Fibroblast of skin of right quadriceps (primary cell): ENCODE measurements at places on chromosomes 4 and X.

DNA sequence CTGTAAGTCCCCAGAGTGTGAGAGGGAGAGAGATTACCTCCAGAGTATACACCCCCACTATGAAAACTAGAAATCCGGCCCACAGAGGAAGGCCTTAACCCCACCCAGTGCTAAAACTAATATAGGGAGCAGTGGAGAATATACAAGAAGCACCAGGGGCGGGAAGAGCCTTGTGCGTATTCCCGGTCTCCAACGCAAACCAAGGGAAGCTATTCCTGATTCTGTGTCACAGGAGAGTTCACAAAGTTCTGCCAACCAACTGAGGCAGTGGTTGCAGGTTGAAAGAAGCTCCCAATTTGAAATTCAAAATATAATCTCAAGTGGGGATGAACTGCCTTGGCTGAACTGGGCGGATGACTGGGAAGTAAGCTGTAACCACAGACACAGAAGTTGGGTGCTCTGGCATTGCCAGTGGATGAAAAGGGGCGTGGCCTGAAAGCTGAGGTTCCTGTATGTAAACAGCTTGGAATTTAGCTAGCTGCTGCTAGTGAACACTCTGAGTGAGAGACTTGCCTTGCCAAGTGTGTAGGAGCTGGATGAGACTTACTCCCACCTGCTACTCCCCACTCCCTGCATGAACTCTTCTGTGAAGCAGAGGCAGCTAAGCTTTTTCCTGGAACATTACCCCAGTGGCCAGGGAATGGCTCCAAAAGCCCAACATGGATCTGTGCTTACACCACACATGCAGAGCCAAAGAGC lies 32.7 kb downstream of the ELF2 start:
- peak; percentile 32 for DNase-seq

DNA sequence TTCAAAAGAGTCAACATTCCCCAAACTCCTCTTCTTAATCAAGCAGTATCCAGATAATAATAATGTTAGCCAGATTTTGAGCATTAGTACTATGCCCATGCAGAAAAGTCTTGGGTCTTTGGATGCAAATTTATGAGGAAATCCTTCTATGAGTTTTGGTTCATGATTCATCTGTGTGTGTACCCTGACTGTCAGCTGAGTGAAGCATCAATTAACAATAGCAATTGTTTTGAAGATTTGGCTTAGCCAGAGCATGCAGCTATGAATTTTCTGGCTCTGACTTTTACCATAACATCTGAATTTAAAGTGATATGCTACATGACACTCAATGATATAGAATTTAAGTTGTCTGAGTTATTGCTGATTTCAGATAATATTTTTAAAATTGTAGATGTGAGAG lies 145.8 kb downstream of the KLHL4 start:
- DNase-seq = no peak

DNA sequence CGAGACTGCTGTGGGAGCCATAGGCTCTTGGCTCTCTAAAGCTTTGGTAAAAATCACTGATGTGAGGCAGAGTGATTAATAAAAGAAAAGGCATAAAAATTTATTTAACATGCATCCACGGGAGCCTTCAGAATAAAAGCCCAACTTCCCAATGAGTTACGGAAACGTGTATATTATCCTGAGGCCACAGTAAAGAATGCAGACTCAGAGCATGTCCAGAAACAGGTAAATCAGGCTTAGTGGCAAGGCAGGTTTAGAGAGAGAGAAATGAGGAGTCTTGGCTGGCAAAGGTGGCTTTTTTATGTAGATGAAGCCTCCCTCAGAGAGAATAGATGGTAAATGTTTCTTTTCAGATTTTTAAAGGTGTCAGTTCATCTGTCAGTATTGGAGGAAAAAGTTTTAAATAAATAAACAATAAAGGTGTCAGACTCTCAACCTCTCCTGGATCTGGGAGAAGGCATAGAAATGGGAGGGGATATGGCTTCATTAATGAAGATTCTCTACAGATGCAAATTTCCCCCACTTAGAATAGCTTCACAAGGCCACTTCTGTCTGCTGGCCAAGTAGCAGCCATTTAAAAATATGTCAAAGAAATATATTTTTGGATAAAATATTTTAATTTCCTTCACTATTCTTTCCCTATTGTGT lies 24.0 kb downstream of the C4orf51 start:
- no peak for DNase-seq

DNA sequence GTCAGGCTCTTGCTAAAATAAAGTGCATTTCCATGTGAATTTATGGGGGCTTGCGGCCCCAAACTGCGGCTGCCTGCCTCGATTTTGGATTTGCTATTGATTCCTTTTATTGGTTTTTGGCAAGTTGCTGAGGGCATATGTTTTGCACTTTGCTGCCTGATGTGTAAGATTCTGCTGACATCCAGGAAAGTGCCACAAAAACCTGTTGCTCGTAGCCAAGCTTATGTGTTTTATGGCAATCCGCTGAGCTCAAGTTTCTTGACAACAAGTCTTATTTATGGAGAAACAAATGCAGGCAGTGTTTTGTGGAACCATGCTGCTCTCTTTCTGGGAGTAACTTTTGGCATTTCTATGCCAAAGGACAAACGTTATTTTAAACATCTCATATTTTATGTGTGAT lies 97.3 kb upstream of the DDIT4L start:
- no peak for DNase-seq

GRCh38 chrX:152861116-152861515 lies 30.3 kb downstream of the NSDHL start:
- DNase-seq = no peak

DNA sequence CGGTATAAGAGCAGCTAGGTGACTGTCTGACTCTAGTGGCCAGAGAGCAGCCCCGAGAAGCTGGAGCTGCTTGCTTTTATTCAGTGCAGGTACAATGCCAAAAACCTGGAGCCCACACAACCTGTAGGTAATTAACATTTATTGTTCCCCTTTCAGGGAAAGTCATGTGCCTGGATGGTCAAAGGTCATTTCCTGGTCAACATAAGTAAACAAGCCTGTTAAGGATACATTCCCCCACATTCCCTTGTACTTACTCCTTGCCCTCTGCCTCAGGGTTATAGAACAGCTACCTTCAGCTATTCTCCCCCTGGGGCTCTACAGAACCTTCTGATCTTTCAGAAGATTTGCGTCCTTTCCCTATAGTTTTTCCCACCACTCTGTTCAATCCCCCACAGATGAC lies 253.4 kb downstream of the TMA16 start:
- no peak for DNase-seq

GRCh38 chrX:16312761-16313623 lies 145.7 kb downstream of the MAGEB17 start:
- no peak for DNase-seq

DNA sequence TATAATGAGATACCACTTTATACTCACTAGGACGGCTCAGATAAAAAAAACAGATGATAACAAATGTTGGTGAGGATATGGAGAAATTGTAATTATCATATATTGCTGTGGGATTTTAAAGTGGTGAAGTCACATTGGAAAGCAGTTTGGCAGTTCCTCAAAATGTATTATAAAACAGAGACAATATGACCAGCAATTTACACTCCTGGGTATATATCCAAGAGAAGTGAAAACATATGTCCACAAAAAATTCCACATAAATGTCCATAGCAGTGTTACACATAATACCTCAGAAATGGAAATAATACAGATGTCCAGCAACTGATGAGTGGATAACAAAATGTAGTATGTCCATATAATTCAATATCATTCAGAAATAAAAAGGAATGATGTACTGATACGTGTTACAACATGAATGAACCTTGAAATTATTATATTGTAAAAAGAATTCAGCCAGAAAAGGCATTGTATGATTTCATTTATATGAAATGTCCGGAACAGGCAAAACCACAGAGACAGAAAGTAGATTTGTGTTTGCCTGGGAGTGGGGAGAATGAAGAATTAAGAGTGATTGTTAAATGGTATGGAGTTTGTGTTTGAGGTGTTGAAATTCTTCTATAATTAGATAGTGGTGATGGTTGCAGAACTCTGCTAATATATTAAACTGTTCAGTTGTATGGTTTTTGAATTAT lies 220.9 kb downstream of the SLC7A11 start:
- DNase-seq = peak; percentile 68

- no peak for DNase-seq
Observed at GRCh38 chr4:22407361-22407760, 108.5 kb downstream of the ADGRA3 start.

- DNase-seq = peak; percentile 88
Observed at GRCh38 chr4:53507671-53508286, 83.5 kb downstream of the LNX1 start.

DNA sequence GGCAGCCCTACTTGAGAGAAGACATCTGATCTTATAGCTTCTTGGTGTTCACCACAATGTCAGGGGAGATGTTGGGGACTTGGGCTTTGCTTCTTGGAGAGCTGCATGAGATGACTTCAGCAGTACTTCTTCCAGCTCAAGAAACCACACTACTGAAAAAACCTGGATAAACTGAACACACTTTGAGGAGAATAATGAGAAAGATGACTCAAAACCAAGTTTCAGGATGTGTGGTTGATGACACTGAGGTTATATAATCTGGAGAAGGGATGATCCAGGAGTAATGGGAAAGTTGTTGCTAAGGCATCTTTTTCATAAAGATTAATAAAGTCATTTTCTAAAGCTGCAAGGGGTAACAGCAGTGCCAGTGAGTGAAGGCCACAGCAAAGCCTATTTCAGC lies 58.4 kb upstream of the PNPLA4 start:
- DNase-seq = peak; percentile 44

DNA sequence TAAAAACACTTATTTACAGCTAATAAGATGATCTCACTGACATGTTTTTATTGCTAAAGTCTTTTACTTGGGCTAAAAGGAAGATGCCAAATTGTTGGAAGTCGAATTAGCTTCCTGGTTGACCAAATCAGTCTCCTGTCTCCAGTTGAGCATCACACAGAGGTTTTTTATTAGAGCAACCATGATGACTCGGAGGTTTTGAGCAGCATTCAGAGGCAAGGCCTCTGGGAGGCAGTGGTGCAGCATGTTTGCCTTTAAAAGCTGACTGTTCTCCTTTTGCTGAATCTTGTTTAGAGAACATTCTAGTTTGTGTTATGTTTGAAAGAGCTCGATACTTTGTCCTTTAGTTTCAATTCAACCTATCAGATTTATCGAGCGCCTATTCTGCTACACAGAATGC lies 2.1 kb downstream of the UCHL1 start:
- peak; percentile 73 for DNase-seq

- DNase-seq = no peak
Observed at GRCh38 chr4:14871676-14872430, 130.4 kb upstream of the CPEB2 start.

GRCh38 chrX:103630171-103630511 lies 1.4 kb downstream of the TCEAL1 start:
- DNase-seq = no peak

- DNase-seq = no peak
Observed at GRCh38 chr4:35559559-35560365, 684.6 kb downstream of the ARAP2 start.

DNA sequence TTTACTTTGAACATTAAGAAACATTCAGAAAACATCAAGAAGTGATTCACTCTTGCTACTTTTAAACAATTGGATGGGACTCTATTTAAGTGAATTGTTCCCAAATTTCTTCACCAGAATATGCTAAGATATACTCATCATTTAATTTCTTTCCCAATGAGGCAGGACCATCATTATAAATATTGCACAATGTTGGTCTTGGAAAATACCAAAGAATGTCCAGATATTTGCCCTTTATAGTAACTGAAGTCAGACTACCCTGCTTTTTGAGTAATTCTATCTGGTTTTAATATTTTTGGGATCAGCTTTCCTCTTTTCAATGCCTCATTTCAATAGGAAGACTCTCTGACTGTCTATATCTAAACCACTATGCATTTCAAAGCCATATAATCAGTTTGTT lies 129.4 kb upstream of the TENM3 start:
- peak; percentile 29 for DNase-seq

- no peak for DNase-seq
Observed at GRCh38 chr4:190016369-190017289, 10.4 kb downstream of the FRG2 start.

GRCh38 chrX:7163146-7163677 lies 15.3 kb upstream of the PUDP start:
- DNase-seq = no peak

- peak; percentile 32 for DNase-seq
Observed at GRCh38 chr4:147542229-147542990, 61.5 kb downstream of the EDNRA start.

- DNase-seq = no peak
Observed at GRCh38 chr4:8912506-8912905, 40.9 kb upstream of the HMX1 start.

DNA sequence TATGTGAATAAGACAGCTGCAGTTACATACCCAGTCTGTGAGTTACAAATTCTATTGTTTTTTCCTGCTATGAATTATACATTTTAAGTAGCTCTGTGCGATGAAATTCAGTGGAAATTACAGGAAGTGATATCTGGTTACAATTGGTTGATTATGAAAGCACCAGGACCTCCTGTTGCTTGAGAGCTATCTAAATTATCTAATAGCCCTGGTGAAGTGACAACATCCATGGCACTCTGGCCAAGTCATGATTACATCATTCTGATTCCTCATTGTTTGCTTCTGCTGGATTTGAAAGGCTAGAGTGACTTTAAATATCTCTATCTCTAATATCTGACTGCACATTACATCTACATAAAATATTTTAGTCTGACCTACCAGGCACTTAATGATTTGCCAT lies 515.0 kb downstream of the CFAP47 start:
- DNase-seq = peak; percentile 23

DNA sequence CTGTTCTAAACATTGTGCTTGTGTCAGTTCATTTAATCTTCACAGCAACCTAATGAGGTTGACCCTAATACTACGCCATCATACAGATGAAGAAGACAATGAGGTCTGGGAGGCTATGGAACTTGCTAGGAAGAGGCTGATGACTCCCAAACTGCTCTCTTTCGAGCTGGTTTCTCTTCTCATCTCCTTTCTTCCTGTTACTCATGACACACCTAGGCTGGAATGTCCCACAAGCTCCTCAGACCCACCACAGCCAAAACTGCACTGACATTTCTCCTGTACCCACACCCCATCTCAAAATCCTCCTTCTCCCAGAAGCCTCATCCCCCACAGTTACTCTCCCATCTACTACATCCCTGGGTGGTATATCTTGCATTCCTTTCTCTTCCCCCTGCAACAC lies 27.4 kb upstream of the PJA1 start:
- peak; percentile 1 for DNase-seq

- DNase-seq = no peak
Observed at GRCh38 chrX:48737940-48738339, 23.6 kb upstream of the GLOD5 start.

DNA sequence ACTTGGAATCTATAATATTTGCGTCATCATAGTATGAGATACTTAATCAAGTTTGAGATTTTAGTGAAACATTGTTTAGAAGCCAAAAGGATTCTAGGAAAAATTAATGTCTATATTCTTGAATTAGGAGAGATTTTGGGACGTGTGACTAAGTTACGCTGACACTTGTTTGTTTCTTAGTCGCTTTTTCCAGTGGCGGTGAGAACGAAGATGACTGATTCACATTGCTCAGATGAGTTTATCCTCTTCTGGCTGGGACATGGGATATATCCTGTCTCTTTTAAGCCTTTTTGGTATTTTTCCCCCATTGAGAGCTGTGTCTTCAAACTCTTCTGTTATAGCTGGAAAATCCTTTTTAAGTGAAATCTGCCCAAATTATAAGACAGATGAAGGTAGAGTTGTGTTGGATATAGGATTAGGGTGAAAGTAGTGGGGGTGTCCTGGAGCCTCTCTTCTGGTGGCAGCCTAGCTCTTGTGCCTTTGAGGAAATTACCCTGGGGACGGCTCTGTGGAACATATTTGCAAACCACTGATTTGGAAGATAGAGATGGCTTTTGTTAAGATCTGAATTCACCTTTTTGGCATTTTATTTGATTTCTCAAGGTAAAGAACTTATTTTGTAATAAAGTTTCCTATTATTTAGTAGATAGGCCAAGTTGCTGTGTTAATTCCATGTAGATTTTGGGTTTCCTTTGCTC lies 49.7 kb downstream of the HTT start:
- no peak for DNase-seq

GRCh38 chrX:78957768-78958130 lies 12.6 kb downstream of the P2RY10 start:
- no peak for DNase-seq
